ENCODE measurements at places on chromosomes 12 and 14. TPM values are rescaled to one million over a fixed set of nuclear protein-coding genes. Genes with fewer than 3 reads are reported as not detected.

Gene KRT74
- not detected for polyA plus RNA-seq

GRCh38 chr14:88792473-88793258 lies at the start of gene EML5:
TSS of gene EML5 (minus strand) at chr14:88792953. CDS start at chr14:88792503, 450 bp downstream.
- peak; percentile 79 for DNase-seq

DNA sequence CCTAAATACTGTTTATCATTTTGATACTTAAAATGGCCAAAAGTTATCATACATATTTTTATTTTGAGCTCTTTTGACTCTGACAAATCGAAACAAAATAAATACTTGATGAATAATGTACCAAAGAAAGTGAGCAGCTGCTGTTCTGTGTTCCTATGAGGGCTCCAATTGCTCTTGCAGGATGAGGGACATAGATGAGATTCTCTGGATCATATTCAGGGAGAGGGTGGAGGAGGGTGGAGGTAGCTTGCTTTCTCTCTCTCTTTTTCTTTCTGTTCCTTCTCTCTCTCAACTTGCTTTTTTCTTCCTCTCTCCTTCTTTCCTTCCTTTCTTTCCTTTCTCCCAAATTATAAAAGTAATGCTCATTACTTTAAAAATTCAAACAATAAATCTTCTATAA lies 8.9 kb upstream of the MYH7 start:
- no peak for DNase-seq

- DNase-seq, result no peak
Measured at GRCh38 chr12:99418379-99418778, 229.2 kb upstream of the GARIN6 start.

GRCh38 chr12:24596768-24597388 lies 352.0 kb downstream of the BCAT1 start:
- peak; percentile 49 for DNase-seq

DNA sequence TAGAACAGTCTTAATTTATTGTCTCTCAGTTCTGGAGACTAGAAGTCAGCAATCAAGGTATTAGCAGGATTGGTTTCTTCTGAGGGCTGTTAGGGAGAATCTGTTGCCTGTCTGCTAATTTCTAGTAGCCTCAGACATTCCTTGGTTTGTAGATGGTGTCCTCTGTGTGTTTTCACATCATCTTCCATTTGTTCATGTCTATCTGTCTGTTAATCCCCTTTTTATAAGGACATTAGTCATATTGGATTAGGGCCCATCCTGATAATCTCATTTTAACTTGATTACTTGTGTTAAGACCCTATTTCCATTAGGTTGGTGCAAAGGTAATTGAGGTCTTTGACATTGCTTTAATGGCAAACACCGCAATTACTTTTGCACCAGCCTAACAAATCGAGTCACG lies 34.3 kb downstream of the TBC1D15 start:
- no peak for DNase-seq

DNA sequence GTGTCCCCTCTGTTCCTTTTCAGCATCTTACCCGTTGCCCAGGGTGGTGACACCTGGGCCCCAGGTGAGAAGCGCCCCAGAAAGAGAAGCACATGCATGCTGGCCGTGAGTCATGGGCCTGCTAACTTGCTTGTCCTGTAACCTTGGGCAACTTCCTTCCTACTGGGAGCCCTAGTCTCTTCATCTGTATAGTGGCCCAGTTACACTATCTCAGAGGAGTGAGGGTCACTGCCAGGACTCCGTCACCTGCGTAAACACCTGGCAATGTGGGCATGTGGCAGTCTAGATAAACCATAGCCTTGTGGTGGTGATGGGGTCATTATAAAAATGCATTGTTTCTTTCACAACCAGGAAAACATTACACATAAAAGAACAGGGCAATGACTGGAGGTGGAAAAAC lies 125.2 kb downstream of the SLC25A47 start:
- no peak for DNase-seq

DNA sequence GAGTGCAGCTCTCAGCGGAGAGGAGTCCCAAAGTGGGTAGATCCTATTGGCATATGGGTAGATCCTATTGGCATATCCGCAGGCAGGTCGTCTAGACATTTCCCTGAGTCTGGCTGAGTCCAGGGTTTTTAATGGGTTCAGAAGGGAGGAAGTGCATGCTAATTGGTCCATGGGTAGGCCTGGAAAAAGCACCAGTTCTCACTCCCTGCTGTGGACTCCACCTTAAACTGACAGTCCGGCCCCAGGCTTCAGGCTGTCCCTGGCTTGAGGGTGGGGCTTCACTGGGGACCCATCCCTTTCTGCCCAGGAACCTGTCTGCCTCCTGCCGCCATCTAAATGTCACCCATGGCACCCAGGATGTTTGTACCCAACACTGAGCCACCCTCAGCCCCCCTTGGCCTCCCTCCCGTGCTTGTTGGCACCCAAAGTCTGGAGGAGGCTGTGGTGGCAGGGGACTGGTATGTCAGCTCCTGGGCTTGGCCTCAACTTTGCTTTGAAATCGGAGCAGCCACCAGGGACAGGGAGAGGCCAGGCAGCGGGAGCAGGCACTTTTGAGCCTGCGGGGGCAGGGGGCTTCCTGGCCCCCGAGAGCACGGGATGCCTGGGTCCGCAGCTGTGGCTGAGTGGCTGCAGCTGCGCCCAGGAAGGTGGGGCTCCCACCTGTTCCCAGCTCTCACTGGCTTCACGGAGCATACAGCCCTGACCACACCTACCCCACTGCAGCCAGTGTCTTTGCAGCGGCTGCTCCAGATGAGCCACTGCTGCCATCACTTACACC lies 29.6 kb upstream of the YAF2 start:
- no peak for DNase-seq

- no peak for DNase-seq
Measured at GRCh38 chr12:28536088-28536487, 345.8 kb downstream of the CCDC91 start.

Measured in left kidney (tissue), 8 donors.